ENCODE measurements at places on chromosomes 3 and 15. TPM values are rescaled to one million over a fixed set of nuclear protein-coding genes. Genes with fewer than 3 reads are reported as not detected.

DNA sequence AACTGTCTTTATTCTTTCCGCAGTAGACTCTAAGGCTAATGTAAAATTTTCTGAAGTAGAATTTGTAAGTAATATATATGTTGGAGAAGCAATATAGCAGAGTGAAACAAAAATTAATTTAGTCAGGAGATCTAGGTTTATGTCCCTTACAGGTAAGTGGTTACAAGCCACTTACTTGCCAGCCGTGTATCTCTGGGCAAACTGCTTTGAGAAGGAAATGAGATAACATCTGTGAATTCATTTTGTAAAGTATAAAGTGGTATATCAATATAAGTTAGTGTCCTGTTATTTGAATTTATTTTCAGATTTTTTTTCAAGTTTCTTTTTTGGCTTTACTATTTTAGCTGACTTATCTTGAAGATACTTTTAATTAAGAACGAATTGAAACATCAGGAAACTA lies 5.5 kb downstream of the DAZL start:
- DNase-seq: no peak

DNA sequence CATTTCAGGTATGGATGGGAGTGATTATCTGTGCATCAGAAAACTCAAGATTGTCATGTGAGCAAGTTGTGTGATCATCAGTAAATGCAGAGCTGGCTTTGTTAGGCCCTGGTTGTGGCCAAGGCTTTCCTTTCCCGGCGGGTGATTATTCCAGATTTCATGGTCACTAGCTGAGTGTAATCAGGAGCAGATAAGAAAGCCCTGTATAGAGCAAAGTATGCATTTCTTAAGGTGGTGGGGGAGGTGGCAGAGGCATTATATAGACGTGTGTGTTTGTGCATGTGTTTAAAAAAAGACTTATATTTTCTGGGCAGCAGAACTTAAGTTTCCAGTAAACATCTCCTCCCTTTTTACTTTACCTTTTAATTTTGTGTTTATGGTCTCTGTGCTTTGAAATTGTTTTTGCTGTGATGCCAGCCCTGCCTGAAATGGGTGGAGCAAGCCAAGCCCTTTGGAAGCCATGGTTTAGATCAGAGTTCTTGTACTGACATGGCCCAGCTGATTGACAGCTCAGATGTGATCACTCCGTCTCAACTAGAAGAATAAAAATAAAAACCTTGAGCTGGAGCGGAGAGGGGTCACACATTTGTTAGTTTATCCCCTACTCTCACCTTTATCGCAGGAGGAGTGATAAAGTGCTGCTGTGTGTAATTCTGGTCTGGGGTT lies 22.2 kb downstream of the SMAD3 start:
- no peak for DNase-seq

DNA sequence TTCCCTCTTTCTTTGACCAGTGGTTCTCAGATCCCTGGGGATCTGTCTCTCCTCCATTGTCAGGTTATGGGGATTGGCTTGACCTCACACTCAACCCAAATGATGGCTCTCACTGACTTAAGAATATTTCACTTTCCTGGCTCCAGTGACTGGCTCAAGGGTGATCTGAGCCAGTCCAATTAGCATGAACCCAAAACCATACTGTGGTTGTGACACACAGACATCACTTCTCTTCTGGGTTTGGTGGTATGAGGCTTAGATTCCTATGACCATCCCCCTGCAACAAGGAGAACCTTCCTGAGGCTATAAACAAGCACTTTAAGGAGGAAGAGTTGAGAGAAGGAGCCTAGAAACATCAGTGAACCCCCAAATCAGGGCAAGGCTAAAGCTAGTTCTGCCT lies 85.8 kb downstream of the KCNAB1 start:
- DNase-seq: no peak

DNA sequence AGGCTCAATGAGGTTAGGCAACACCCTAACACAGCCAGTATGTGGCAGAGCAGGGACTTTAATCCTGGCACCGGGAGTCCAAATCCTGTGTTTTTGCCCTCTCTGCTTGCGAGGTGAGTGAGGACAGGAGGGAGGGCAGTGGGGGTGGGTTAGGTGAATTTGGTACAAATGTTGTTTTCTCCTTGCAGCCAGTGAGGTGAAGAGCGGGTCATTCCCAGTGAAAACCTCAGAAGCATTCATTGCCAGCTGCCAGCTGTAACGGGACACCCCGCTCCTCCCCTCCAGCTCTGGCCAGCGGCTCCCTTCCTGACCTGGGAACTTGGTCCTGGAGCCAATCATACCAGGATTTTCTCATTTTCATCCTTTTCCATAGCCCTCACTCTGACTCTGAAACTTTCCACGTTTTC lies 45.7 kb upstream of the RAB6B start:
- peak; percentile 68 for DNase-seq

DNA sequence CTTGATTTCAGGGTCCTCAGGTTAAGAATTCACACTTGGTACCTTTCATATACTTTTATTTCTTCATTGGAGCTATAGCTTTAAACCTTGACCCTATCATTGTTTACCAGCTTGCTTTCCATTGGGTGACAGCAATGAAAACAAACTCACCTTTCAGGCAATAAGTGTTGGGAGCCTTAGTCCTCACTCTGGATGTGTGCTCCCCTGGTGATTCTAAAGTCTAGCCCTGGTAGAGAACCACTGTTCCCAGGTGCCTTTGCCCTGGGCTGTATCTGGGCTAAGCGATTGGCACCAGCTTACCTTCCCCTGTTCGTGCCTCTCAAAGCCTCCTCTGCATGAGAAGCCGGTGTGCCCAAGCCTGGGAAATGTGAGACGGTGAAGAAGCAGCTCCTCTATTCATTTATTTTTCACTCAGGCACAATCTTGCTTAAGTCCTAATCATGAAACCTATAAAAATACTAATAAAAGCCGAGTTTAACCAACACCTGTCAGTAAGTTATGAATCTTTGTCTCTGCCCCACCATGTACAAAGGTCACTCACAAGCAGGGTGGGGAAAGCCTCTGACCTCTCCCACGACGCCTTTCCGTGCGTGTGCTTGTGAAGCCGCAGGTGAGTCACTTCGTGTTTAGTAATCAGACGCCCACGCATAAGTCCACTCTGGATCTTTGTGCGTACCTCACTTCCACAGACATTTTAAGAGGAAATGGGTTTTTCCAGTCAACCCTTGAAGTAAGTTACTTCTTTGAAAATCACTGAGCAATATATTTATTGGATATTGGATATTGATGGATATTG lies 12.8 kb upstream of the ARRDC4 start:
- no peak for DNase-seq

GRCh38 chr3:78455712-78456433 lies 1311.9 kb downstream of the ROBO1 start:
- no peak for DNase-seq

- peak; percentile 86 for DNase-seq
These were observed 11.3 kb upstream of the C3orf52 start for GRCh38 chr3:112074616-112075497.

DNA sequence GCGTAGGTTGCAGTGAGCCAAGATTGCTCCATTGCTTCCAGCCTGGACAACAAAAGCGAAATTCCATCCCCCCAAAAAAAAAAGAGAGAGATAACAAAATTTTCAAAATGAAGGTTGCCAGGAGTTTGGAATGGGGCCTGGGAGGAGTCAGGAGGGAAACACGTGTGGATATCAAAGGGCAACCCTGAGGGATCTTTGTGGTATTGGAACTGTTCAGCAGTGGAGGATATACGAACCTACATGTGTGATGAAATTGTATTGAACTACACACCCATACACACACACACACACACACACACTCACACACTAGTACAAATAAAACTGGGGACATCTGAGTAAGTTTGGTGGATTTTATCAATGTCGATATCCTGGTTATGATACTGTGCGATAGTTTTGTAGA lies 61.8 kb downstream of the RBPMS2 start:
- DNase-seq: no peak

- DNase-seq: no peak
These were observed 612 bp upstream of the C15orf40 start for GRCh38 chr15:83012076-83012426.

GRCh38 chr15:63088533-63089245 lies 33.0 kb upstream of the LACTB start:
- DNase-seq: peak; percentile 27

DNA sequence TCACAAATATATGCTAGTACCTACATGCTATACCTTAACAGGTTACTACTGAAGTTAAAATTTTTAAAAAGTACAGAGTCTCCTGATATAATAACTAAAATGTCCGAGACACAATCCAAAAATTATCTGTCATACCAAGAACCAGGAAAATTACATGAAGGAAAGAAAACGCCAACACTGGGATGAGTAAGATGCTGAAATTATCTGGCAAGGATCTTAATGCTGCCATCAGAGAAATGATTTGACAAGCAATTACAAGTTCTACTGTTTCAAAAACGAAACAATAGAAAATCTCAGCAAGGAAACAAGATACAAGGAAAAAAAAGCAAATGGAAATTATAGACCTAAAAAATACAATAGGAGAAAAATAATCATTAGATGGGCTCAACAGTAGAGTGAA lies 92.5 kb downstream of the UBE3A start:
- DNase-seq: no peak

Gene DUOXA2
- total RNA-seq: not detected

Gene TMEM207
- not detected for total RNA-seq

Gene LRRC3B
- not detected for total RNA-seq

Gene HCN4
- not detected for total RNA-seq

Gene KCNAB1
- total RNA-seq: under 0.01 TPM

Gene NEK11
- total RNA-seq: 2.3 TPM

Measured in dermis microvascular lymphatic vessel endothelial cell (primary cell).